ENCODE measurements at places on chromosomes 12 and 14.

- no peak for DNase-seq
These were observed 5.7 kb downstream of the CPNE6 start for GRCh38 chr14:24077086-24077485.

GRCh38 chr14:58746261-58746660, 108.5 kb downstream of the DACT1 start:
- no peak for DNase-seq

- DNase-seq, result no peak
These were observed 41.6 kb downstream of the RHOJ start for GRCh38 chr14:63245893-63246292.

DNA sequence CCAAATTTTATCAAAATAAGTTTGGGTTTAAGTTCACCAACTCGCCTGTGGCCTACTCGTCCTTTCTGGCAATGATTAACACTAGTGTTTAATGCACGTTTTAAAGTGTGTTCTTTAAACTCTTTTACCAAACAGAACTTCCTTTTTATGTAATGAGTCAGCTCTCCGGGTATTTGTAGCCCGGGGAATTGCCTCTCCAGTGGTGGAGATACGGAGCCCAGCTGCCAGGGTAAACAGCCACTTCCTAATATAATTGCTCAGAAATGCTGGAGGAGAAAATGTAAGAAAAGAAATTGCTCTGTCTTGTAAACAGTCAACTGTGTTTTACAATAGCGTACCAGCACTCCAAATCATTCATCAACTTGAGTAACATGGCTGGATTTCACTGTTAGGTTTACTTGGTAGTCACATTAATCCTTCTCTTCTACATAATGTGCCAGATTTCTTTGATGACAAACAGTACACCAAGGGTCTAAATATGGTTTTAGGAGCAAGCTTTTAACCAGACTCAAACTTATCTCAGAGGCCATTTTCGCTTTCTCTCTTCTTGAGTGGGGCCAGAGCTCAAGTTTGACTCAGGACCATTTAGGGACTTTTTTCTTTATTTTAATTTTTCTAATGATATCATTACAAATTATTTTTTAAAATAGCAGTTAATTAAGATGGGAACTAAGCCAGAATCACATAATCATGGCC, 101.2 kb upstream of the SLC38A2 start:
- DNase-seq, result no peak

- DNase-seq, result no peak
These were observed 135.8 kb upstream of the VRK1 start for GRCh38 chr14:96661244-96661969.

GRCh38 chr12:58044966-58045365, 103.6 kb downstream of the ATP23 start:
- no peak for DNase-seq

GRCh38 chr14:91321131-91321530, 76.6 kb upstream of the GPR68 start:
- DNase-seq, result no peak

DNA sequence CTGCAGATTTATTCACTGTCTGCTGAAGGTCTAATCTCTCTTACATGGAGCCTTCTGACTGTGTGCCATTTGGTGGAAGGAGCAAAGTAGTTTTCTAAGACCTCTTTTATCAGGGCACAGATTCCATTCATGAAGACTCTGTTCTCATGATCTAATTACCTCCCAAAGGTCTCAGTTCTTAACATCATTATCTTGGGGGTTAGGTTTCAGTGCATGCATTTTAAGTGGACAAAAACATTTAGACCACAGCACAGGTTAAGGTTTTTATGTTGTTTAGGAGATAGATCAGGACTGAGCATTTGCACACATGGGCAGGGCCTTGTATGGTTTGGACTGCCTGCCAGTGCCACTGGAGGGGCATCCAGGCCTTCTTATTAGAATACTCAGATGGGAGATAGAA, 746.1 kb downstream of the C12orf50 start:
- no peak for DNase-seq

- DNase-seq, result no peak
These were observed 8.5 kb downstream of the SLC38A1 start for GRCh38 chr12:46260124-46260912.

GRCh38 chr12:78330131-78330530, 499.4 kb downstream of the NAV3 start:
- no peak for DNase-seq

GRCh38 chr12:92261071-92261470, 115.4 kb upstream of the BTG1 start:
- DNase-seq, result no peak

DNA sequence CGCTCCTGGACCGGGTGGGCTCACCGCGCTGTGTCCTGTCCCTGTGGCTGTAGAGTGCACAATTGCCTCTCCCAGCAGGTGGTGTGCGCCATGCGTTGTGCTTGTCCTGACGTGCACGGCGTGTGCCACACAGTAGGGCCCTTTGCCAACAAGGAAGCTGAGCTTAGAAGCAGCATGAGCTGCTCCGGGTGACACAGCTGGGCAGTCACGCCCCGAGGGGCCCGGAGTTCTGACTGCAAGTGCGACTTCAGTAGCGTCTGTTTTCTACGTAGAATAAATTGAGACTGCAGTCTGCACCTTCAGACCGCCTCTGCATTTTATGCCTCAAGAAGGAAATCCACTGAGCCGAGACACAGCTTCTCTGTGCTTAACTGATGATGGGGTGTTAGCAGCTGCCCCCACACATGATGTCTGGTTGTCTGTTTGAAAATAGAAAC, 81.6 kb downstream of the ADGRD1 start:
- DNase-seq, result no peak

GRCh38 chr12:88952562-88952942, 372.3 kb upstream of the KITLG start:
- DNase-seq, result no peak
